ENCODE measurements at places on chromosomes 5 and 9.

DNA sequence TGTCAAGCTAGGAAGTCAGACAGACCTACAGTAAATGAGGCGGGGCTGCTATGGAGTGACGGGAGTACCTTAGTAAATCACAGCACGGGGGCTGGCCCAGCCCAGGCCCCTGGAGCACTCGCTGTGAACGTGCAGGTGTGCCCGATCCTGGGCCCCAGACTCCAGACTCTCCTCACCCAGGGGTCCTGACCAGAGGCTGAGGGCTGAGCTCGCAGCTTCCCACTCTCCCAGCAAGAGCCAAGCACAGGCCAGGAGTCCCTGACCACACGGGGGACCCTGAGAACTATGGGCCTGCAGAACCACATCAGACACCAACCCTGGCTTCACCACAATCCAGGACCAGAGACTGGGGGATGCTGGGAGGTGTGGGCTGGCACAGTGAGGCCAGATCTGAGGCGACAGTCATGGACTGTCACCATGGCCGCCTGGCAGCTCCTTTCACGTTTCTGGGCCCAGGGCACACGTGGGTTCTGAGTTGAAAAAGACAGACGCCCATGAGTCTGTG, 73.4 kb downstream of the ADAMTS2 start:
- DNase-seq, result no peak

DNA sequence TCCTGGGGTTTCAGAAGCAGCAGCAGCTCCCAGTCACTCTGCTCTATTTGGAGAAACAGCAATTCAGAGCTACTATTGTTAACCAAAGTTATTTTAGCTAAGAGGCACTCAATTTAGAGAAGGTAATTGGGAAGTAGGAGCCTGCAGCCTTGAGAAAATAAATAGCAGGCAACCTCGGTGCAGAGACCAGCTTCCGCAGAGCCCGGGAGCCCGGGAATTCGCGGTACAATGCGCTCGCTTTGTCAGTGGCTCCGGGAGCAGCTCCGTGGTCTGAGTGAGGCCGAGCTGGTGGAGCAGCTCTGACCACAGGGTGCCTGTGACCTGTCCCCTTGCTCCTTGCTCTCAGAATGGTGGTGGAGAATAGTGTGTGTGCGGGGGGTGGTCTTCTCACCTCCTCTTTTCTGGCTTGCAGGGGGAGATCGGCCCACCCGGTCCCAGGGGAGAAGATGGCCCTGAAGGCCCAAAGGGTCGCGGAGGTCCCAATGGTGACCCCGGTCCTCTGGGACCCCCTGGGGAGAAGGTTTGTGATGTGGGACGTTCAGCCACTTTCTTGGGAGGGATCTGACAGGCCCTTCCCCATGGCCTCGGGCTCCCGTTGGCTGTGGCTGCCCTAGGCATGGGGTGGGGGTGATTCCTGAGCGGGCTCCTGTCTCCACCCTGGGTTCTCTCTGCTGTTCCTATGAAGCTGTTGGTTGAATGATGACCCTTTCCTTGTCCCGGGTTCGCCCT, 95.9 kb upstream of the FCN2 start:
- no peak for DNase-seq

DNA sequence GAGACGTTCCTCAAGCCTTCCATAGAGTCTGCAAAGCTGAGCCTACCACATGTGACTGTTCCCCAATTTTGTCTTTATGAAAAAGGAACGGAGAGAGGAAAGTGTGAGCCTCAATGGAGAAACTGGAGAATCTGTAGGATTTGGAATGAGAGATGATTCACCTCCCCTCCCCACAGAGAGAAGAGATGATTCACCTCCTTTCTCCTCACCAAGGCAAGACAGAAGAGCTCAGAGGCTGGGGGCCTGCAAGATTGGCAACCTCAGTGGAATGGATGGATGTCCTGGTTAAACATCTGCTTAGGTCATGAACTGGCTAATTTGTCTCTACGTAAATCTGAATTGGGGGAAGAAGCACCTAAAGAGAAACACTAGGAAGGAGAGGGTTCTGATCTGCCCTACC, 17.0 kb upstream of the MOCS2 start:
- peak; percentile 84 for DNase-seq

DNA sequence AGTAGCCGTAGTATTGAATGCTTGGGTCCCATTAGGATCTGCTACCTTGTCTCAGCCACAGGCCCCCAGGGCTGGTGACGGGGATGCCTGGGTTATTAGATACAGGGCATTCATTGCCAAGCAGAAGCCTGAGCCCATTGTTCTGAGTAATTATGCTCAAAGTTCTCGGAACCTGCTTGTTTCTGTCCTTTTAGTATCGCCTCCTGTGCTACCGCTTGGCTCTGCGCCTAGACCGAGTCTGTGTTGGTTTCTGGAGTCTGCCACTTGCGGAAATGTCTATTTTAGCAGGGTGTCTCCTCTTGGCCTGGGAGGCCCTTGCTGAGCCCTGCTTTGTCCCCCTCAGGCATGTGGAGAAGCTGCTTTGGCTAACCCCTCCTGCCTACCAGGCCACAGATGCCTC, 506.1 kb downstream of the BNC2 start:
- DNase-seq, result no peak

All from fibroblast of skin of right quadriceps (primary cell).